Stimulated activated CD4-positive, alpha-beta T cell treated with anti-CD3 and anti-CD28 coated beads, Interleukin-4, amount 100 ng/mL, for 1 hour (primary cell): ENCODE measurements at places on chromosomes 2 and 18.

DNA sequence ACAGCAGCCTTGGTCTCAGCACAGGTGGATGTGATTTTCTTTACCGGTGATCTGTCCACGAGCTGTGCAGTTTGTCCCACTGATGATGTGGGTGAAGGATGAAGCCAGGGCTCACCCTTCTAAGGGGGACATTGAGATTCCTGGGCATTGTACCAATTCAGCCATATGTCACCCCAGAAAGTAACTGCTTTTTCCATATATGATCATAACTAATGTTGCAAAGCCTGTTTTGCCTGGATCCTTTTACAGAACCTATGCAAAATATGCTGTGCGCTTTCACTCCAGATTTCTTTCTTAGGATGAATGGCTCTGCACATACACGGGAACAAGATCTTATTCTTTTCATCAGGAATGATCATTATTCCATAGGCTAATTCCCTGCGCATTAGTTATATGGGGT, 96.9 kb upstream of the POU3F3 start:
- no peak for DNase-seq

DNA sequence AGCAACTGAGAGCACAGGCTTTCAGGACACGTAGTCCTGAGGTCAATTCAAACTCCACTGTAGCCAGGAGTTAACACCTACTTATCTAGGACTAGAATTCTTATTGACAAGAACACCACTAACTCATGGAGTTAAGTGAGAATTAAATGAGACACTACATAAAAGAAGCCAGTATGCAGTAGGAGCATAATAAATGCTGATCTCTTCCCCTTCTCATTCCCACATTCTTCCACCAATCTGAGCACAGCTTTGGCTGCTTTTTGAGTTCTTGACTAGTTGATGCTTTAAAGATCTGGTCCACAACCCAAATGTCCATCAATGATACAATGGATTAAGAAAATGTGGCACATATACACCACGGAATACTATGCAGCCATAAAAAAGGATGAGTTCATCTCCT, 55.2 kb downstream of the TTC32 start:
- DNase-seq: no peak

DNA sequence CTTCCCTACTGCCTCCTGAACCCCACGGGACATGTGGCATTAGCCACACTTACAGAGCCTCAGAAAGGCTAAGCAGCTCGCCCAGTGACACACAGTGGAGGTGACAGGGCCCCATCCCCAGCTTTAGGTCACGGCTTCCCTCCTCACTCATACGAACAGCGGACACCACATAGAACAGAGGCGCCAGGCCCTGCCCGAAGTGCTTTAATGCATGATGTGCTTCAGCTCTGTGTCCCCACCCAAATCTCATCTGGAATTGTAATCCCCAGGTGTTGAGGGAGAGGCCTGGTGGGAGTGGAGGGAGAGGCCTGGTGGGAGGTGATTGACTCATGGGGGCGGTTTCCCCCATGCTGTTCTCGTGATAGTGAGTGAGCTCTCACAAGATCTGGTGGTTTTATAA, 135.3 kb downstream of the PTGR3 start:
- DNase-seq: no peak

- DNase-seq: no peak
Measured at GRCh38 chr2:227204452-227204851, 40.0 kb downstream of the COL4A3 start.

DNA sequence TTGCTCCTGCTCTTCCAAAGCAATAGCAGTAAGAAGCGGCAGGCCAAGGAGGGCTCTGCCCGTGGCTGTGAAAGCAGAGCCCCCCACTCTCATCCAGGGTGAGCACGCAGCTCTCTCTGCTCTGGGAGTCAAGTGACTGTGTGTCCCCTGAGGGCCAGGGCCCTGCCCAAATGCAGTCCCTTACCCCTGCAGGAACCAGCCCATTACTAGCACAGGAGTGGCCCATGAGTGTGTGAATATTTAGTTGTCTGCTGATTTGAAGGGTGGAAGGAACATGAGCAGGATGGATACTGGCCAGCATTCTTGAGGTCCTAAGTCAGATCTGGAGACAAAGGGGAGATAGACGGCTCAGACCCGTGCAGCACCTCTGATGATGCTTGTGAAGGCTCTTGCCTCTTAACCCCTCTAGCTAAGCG, 69.7 kb upstream of the FOSL2 start:
- DNase-seq: no peak

DNA sequence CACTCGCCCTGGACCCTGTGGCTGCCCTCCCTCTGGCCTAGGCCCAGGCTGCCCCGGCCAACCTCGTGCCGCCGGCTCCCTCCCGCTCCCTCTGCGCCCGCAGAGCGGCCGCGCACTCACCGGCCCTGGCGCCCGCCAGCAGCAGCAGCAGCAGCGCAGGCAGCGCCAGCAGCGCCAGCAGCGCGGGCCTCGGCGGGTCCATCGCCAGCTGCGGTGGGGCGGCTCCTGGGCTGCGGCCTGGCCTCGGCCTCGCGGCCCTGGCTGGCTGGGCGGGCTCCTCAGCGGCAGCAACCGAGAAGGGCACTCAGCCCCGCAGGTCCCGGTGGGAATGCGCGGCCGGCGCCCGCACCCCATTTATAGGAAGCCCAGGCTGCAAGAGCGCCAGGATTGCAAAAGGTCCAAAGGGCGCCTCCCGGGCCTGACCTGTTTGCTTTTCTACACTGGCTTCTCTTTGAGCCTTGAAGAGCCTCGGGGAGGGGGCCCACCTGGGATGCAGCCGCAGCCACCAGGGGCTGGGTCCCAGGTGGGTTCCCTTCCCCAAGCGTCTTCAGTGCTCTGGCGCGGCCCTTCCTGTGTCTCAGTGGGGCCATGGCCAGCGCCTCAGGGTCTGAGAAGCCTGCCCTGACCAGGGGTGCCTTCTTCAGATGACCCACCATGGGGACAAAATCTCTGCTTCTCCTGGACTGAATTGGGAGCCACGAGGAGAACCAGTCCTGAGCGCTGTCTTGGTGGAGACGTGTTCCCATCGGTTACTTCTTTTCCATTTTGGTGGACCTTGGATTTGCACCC, at the start of gene APOB:
TSS of gene APOB (minus strand) at position 330 of the 789 bp plus-strand sequence. CDS start at position 202, 128 bp downstream.
- no peak for DNase-seq
